ENCODE measurements at places on chromosomes 4 and X. TPM values are rescaled to one million over a fixed set of nuclear protein-coding genes. Genes with fewer than 3 reads are reported as not detected.

DNA sequence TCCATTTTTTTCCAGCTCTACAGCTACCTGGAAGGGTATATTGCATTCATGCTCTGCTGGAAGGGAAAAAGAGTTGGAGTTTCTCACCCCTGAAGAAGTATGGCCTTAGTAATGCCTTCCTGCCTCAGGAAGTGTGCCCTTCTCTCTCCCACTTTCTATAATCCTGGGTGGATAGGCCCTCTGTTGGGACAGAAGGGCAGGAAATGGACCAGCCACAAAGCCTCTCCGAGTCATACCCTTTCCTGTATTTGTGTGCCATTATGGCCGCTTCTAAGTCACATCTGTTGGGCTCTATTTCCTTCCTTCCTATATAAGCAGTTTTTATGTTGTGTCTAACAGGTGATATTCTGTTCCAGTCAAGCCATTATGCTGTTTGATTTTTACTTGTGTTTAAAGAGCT is 74.8 kb upstream of the SMARCA5 start:
- H3K4me3 ChIP-seq = no peak overlapping the region
- H3K27ac ChIP-seq = no peak overlapping the region
- no peak for DNase-seq
- H3K36me3 ChIP-seq = peaks cover 17% of the 10 kb centered on the region

DNA sequence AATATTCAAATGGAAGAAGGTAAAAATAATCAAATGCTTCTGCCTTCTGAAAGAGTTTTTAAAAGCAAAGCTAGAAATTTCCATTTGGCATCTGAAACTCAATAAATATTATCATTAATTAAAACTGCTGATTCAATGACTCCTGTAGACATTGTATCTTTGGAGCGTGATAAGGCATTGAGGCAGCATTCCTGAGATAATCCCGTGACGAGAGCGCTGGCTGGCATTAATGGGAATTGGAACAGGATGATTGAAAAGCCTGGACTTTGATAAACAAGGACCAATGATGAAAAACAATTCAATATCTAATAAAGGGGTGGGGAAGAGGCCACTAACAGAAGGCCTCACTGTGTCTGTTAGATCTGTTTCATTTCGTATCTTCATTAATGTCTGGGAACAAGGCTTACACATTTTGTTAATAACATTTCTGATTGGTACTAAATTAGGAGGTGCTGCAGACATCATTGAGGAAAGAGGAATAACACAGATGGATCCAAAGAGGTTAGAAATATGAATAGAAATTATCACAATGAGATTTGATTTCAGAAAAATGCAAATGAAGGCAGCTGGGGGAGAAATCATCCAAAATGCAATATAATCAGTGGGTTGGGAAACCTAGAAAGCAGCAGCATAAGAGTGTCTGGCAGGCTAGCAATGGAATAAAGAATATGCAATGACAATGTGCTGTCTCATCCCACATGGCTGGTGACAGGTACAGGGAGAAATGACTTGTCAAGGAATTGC is 102.3 kb downstream of the SCD5 start:
- H3K4me3 ChIP-seq = no peak overlapping the region
- H3K27ac ChIP-seq = no peak overlapping the region
- peaks cover 2% of the 10 kb centered on the region for H3K36me3 ChIP-seq
- peaks cover 23% of the 10 kb centered on the region for H3K4me1 ChIP-seq
- H3K27me3 ChIP-seq = no peaks in the 10 kb centered on the region

GRCh38 chr4:71006203-71006907 is 12.9 kb downstream of the DCK start:
- H3K4me3 ChIP-seq = no peak overlapping the region
- DNase-seq = no peak
- H3K4me1 ChIP-seq = peaks cover 37% of the 10 kb centered on the region
- peaks cover 22% of the 10 kb centered on the region for H3K36me3 ChIP-seq
- no peak overlapping the region for H3K27ac ChIP-seq
- H3K27me3 ChIP-seq = no peaks in the 10 kb centered on the region

DNA sequence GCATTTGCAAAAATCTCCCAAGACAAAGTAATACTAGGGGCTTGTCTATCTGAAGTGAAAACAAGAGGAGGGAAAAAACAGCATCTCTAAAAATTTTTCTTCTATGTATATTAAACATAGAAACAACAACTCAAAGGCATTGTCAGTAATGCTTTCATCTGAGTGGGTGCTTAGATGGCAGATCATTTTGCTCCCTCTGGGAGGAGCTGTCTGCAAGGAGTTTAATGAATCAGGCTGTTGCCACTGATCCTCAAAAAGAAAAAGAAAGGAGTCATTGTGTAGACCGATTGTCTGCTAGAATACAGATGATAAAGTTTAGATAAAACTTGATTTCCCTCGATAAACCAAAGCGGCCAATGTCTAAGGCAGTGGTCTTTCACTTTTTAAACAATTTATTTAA is 49.7 kb upstream of the KLHL8 start:
- peaks cover 25% of the 10 kb centered on the region for H3K4me1 ChIP-seq
- H3K4me3 ChIP-seq = no peak overlapping the region
- H3K27me3 ChIP-seq = no peaks in the 10 kb centered on the region

DNA sequence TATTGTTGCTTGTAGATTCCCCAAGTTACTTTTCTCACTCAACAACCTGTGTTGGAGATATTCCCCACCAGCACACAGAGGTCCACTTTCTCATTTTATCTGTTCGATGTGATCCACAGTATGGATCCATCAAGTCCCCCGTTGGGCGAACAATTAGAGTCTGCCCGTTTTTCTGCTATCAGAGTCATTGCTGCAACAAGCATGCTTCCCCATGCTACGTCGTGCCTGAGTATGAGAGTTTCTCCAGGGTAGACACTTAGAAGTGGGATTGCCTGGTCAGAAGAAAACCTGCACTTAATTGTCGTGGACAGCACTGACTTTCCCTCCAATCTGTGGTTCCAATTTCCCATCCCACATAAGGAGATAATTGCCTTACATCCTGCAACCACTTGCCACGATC is 62.7 kb upstream of the SHOX start:
- no peak for DNase-seq
- H3K4me3 ChIP-seq = no peak overlapping the region
- H3K36me3 ChIP-seq = peaks cover 4% of the 10 kb centered on the region
- H3K27me3 ChIP-seq = peaks cover 22% of the 10 kb centered on the region
- no peaks in the 10 kb centered on the region for H3K4me1 ChIP-seq

DNA sequence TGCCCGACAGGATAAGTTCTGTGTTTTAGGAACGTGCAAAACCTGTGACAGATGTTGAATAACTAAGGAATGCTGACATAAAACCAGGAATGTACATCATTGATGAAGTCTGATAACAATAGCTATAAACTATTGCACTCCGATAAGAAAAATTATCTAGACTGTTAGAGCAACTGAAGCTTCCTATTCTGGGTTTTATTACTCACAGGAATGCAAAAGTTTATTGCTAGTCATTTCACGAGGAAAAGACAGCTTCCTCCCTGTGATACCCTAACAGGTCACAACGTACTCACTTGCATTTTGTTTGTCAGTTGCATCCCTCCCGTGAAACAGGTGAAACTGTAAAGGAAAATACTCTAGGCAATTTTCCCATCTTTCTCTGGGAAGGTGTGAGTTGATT is 65.9 kb downstream of the CLDN22 start:
- no peaks in the 10 kb centered on the region for H3K36me3 ChIP-seq
- DNase-seq = no peak
- no peaks in the 10 kb centered on the region for H3K4me1 ChIP-seq
- H3K27ac ChIP-seq = no peak overlapping the region
- no peaks in the 10 kb centered on the region for H3K27me3 ChIP-seq

DNA sequence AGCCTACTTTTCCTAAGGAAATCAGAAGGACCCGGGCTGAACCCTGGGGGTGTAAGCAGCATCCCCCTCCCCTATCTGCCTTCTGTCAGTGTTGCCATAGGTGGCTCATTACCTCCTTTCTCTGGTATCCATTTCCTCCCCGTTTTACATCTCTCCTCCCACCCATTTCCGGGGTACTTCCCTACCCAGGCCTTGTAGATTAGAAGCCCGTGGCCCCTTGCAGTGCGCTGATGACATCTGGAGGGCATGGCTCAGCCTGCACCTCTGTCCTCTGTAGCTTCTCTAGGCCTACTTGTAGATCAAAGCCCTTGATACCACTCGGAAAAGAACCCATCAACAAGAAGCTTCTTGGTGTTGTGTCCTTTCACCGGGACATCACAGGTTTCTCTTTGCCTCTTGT is 71.8 kb downstream of the NBDY start:
- H3K27me3 ChIP-seq = no peaks in the 10 kb centered on the region
- peaks cover 32% of the 10 kb centered on the region for H3K4me1 ChIP-seq
- peaks cover 27% of the 10 kb centered on the region for H3K36me3 ChIP-seq
- no peak overlapping the region for H3K4me3 ChIP-seq

DNA sequence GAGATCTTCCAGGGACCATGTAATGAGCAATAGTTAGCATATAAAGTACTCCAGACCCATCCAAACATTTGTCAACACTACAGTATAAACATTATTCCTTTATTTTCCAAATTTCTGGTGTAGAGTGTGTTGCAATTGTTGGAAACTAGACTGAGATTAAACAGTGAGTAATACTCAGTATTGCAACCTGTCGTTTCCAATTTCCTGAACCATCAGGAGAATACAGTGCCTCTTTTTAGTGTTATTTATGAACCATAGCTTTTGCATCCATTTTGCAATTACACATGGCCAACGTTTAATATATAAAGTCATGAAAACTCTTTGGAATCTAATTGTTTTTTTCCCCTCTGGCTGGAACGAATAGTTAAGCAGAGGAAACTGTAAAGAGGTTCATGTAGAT is 58.3 kb upstream of the DHRSX start:
- peaks cover 13% of the 10 kb centered on the region for H3K4me1 ChIP-seq
- no peak overlapping the region for H3K4me3 ChIP-seq
- DNase-seq = no peak
- peaks cover 15% of the 10 kb centered on the region for H3K27me3 ChIP-seq
- H3K36me3 ChIP-seq = no peaks in the 10 kb centered on the region
- H3K27ac ChIP-seq = no peak overlapping the region

DNA sequence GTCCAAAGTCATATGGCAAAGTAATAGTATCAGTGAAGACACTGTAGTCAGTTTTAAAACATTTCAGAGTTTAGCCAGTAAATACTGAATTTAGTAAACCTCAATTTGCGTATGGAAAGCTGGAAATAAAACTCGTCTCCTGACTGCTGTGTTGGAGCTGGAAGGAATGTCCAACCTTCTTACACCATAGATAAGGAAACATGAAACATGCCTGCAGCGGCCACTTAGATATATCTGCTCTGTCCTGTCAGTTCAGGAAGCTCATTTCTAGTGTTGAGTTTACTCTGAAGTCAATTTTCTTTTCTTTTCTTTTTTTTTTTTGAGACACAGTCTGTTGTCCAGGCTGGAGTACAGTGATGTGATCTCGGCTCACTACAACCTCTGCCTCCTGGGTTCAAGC is 21.2 kb downstream of the ARHGAP10 start:
- H3K27me3 ChIP-seq = peaks cover 3% of the 10 kb centered on the region
- peaks cover 22% of the 10 kb centered on the region for H3K4me1 ChIP-seq
- no peak for DNase-seq
- H3K27ac ChIP-seq = no peak overlapping the region

The CSN1S1 gene
- total RNA-seq = not detected

The GPRASP1 gene
- total RNA-seq = 5.6 TPM

The MBNL3 gene
- total RNA-seq = 21.8 TPM

The SATL1 gene
- total RNA-seq = 0.18 TPM

The TRIM60 gene
- total RNA-seq = not detected

The TLR1 gene
- total RNA-seq = not detected

The ANK2 gene
- 55.6 TPM for total RNA-seq

The F8A1 gene
- 12.7 TPM for total RNA-seq
